ENCODE measurements at places on chromosomes 13 and 19.

DNA sequence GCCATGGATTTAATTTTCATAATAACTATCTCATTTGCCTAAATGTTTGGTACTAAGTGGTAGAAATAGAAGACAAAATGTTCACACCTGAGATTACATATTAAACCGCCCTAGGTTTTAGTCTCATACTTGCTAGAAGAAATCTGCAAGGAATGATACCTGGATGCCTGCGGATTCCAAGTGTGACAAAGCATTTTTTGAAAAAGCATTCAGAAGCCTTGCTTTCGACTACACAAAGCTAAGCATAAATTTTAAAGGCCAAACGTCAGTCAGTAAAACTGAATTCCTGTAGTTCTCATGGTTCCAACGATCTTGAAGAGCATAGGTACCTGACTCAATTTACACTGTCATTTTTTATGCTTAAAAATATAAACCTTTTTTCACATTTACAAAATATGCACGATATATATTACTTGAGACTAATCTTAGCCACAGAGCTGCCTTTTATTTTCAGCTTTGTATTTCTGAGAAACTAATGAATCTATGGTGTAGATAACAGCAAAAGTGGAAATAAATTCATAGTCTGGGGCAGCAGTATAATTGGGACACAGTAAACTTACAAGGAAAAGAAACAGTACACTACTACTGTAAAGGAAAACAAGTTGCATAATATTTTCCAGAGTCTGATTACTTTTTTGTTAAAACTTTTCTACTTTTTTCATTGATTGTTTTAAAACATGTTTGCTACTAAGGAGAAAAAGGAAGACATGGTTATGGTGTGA is 1.2 kb upstream of the LRRC63 start:
- no peak for DNase-seq

- DNase-seq, result no peak
These were observed 47.7 kb upstream of the USPL1 start for GRCh38 chr13:30569901-30570576.

- DNase-seq, result no peak
These were observed 5.4 kb downstream of the KANK2 start for GRCh38 chr19:11191934-11192333.

DNA sequence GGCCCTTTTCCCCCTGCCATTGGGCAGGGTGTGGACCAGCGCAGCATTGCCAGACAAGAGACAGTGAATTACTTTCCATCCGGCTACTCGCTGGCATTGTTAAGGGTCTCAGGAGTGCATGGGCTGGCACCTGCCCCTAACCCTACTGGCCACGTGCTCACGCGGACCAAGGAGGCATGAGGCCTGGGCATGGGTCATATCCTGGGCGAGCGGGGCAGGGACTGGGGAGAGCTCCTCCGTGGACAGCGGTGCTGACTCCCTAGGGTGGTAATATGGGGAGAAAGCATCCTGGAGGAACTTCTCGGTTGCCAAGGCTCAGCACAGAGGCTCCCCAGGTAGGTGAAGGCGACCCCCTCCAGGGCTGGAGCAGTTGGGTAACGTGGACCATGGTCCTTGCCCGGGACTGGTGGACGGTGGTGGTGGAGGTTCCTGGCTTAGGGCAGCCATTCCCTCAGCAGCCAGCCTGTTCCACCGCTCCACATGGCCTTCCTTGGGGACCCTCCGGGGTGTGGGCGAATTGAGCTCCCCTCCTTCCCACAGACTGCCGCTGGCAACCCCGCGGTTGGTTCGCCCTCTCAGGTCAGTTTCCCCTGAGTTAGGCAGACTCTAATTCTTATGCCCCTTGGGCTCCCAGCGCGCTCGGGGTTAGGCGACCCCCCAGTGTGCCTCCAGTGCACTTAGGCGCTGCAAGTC is 465.1 kb downstream of the SLITRK5 start:
- no peak for DNase-seq
